ENCODE measurements at places on chromosomes 13 and 19.

DNA sequence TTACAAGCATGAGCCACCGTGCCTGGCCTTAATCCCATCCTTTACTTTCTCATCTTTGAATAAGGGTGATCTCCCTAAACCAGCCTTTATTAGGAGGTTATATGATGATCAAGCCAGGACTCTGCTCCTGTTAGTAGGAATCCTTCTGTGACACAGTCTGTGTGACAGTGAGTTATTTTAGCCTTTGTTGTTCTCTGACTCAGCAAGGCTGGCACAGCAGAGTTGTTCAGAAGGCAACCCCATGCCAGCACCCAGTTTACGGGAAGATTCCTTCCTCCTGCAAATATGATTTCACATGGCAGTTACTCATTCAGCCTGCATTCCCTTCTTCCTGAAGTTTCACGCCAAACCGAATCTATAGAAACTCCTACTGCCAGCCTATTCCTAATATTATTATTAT lies 10.5 kb upstream of the MIER2 start:
- no peak for DNase-seq

DNA sequence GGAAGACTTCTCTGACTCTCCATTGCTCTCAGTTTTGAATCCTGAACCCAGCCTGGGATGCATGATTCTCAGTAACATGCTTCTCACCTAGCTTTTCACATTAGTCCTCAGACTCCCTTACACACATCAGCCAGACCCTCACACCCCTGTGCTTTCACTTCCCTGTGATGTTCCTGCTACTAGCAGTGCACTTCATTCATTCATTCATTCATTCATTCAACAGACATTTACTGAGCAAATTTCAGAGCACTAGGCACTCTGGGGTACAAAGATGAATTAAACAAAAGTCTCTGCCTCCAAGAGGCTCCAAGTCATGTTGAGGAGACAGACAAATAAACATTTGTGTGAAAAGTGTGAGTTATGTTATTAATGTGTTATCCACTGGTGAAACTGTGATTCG lies 145.2 kb downstream of the RXFP2 start:
- DNase-seq = no peak

GRCh38 chr19:12482509-12482886 lies 2.1 kb downstream of the ZNF709 start:
- no peak for DNase-seq

- DNase-seq = no peak
Measured at GRCh38 chr13:46181840-46182490, at the start of gene LCP1. LCP1 (minus strand) TSS chr13:46182177; CDS start chr13:46159662, 22,515 bp downstream.

DNA sequence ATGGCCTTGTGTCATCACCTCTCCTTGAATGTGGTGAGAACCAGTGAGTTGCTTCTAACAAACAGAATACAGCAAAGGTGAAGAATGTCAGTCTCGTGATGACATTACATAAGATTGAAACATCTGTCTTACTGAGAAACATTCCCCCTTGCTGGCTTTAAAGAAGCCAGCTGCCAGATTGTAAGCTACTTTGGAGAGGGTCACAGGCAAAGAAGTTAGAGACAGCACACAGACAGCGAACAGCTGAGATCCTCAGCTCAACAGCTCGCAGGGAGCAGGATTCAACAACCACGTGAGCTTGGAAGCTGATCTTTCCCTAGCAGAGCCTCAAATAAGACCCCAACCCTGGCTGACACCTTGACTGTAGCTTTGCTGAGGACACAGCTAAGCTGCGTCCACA lies 367.9 kb downstream of the LIG4 start:
- no peak for DNase-seq

- no peak for DNase-seq
Measured at GRCh38 chr19:3707868-3708206, 347 bp upstream of the TJP3 start.

- DNase-seq = no peak
Measured at GRCh38 chr13:23460309-23460708, 26.8 kb upstream of the SACS start.

GRCh38 chr13:73910733-73911132 lies 223.5 kb downstream of the KLF12 start:
- DNase-seq = no peak

GRCh38 chr13:33275916-33276315 lies 9.6 kb downstream of the STARD13 start:
- no peak for DNase-seq

- no peak for DNase-seq
Measured at GRCh38 chr13:86914757-86915156, 756.4 kb upstream of the SLITRK5 start.

DNA sequence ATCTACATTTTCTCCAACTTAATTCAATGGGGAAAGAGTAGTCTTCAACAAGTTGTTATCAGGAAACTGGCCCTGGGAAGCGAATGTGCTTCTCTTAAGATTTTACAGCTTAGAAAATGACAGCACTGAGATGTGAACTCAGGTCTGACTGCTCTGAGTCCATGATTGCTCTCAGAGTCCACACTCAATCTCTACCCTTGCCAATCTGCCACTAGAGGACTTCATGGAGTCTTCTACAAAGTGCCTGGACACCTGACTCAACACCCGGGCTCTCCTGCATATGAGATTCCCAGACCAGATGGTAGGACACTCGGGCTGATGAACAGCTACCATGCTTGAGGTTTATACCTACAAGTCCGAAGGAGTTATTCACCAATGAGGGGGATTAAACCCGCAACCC lies 74.8 kb downstream of the ABCC4 start:
- no peak for DNase-seq

DNA sequence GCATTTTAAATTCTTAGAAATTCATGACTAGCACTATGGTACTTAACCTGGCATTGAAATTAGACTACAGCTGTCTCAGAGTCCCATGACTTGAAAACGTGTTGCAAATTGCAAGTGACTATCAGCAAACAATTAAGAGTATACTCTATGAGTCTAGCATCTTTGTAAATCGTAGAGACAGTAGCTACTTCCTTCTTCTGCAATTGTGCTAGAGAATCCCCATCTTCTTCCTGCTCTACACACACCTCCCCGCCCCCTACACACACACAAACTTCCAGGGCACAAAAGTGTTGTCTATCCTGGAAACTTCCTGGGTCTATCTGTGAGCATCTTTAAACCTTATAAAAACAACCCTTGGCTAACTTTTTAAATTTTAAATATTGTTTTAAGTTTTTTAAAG lies 35.2 kb upstream of the MIR17HG start:
- DNase-seq = no peak

GRCh38 chr13:40208517-40208916 lies 457.9 kb downstream of the FOXO1 start:
- DNase-seq = no peak

- no peak for DNase-seq
Measured at GRCh38 chr19:9528757-9529336, 9.6 kb downstream of the ZNF426 start.

- DNase-seq = no peak
Measured at GRCh38 chr19:52453324-52454094, at the start of gene ZNF578. ZNF578 (plus strand) TSS chr19:52453553; CDS start chr19:52501846, 48,293 bp downstream.

- no peak for DNase-seq
Measured at GRCh38 chr13:78610381-78610883, 7.1 kb upstream of the POU4F1 start.
